CD4-positive, alpha-beta memory T cell (primary cell): ENCODE measurements at places on chromosomes 1 and 21. TPM values are rescaled to one million over a fixed set of nuclear protein-coding genes. Genes with fewer than 3 reads are reported as not detected.

TMEM200B gene
- not detected for total RNA-seq

GRCh38 chr1:37073854-37074379, 39.6 kb upstream of the GRIK3 start:
- no peak overlapping the region for H3K27ac ChIP-seq
- H3K4me1 ChIP-seq: no peaks in the 10 kb centered on the region
- DNase-seq: no peak
- no peaks in the 10 kb centered on the region for H3K27me3 ChIP-seq

GRCh38 chr1:196608390-196609369, at the start of gene KCNT2:
TSS of gene KCNT2 (minus strand) at chr1:196608440. CDS start at chr1:196608309, 131 bp downstream.
- H3K27ac ChIP-seq: no peak within 1 kb of the TSS
- H3K36me3 ChIP-seq: no peaks in the 10 kb centered on the region
- peak; percentile 39 for DNase-seq
- no peaks in the 10 kb centered on the region for H3K4me1 ChIP-seq
- no peak within 1 kb of the TSS for H3K4me3 ChIP-seq

GRCh38 chr1:155250246-155250632, 5.0 kb downstream of the ENTREP3 start:
- peaks cover 16% of the 10 kb centered on the region for H3K4me1 ChIP-seq
- no peak for DNase-seq
- no peaks in the 10 kb centered on the region for H3K36me3 ChIP-seq
- H3K27me3 ChIP-seq: no peaks in the 10 kb centered on the region

TRABD2B gene
- not detected for total RNA-seq

DNA sequence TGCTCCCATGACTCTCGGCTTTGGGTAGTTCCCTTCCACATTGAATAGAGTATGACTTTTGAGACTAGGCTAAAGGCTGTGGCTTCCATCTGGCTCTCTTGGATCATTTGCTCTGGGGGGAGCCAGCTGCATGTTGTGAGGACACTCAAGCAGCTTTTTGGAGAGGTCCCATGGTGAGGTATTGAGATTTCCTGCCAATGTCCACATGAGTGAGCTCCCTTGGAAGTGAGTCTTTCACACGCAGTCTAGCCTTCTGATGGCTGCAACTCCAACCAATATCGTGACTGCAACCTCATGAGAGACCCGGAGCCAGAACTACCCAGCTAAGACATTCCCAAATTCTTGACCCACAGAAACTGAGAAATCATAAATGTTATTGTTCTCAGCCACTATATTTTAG, 127.7 kb upstream of the KAZN start:
- H3K4me3 ChIP-seq: no peak overlapping the region
- no peaks in the 10 kb centered on the region for H3K36me3 ChIP-seq
- H3K27me3 ChIP-seq: no peaks in the 10 kb centered on the region

GRCh38 chr1:33258788-33259274, 2.5 kb downstream of the ZNF362 start:
- no peak overlapping the region for H3K27ac ChIP-seq
- peaks cover 35% of the 10 kb centered on the region for H3K4me1 ChIP-seq
- no peaks in the 10 kb centered on the region for H3K36me3 ChIP-seq
- no peak for DNase-seq
- H3K4me3 ChIP-seq: no peak overlapping the region
- no peaks in the 10 kb centered on the region for H3K27me3 ChIP-seq

DNA sequence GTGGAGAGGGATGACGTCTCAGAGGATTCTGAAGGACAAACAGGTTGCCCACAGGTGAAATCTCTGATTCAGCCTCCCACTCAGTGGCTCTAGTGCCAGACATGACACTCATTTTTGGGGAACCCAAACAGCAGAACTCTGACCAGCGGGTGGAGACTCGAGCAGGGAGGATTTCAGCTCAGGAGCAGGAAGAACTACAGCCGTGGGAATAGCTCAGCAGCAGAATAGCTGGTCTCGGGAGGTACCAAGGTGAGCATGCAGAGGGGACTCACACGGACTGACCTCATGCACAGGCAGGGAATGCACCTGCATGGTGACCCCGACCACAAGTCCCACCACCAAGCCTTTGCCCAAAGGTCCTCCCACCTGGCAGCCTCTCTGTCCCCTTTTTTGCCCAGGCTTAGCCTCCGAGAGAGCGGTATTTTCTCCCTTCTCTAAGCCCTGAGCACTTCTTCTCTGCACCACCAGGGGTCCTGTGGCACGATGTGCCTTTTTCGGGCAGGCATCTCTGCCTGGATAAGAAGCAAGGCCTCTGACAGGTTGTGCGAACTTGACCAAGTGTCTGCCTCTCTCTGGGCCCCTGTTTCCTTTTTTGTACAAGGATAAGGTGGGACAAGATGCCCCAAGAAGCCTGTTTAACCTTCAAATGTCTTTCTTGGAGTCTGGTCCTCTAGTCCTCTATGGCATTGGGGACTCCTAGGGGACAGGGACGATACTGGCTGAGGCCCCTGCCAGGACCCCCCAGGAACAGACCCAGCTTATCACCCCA, 8.8 kb upstream of the FGR start:
- no peak overlapping the region for H3K27ac ChIP-seq
- peak; percentile 68 for DNase-seq
- peaks cover 12% of the 10 kb centered on the region for H3K4me1 ChIP-seq
- H3K27me3 ChIP-seq: no peaks in the 10 kb centered on the region

GRCh38 chr1:161162806-161163205, 3.4 kb upstream of the PPOX start:
- H3K27me3 ChIP-seq: no peaks in the 10 kb centered on the region
- no peak overlapping the region for H3K4me3 ChIP-seq
- peaks cover 55% of the 10 kb centered on the region for H3K4me1 ChIP-seq
- no peak overlapping the region for H3K27ac ChIP-seq

- no peaks in the 10 kb centered on the region for H3K36me3 ChIP-seq
- H3K4me1 ChIP-seq: peaks cover 56% of the 10 kb centered on the region
- peak overlapping the region; percentile 43 for H3K4me3 ChIP-seq
- DNase-seq: no peak
These were observed 569 bp upstream of the CAPN2 start for GRCh38 chr1:223711747-223712193.

DNA sequence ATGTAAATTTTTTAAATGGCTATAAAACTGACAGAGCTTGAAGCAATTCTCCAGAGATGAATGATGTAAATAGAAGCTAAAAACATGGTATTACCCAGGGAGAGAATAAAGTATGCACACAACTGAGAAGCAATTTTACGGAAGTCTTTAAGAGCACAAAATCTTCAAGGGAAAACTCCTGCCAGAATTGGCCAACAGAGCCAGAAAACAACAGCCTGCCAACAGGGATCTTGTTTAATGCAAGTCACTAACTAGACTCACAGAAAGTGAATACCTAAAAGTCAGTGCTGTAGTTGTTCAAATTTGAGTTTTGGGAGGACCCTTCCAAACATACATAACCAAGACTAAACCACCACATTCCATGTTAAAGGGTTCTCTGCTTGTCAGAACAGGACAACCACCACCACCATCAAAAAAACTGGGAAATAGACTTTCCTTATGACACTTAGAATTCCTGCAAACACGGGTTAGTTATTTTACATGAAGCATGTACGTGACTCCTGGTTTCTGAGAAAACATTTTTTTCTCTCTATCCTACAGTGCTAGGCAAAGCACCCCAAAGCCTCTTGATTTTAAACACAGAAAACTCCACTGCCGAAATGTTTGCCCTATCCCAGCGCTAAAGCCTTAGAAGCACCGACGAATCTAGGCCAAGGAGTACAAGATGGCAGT, 1.6 kb downstream of the EPS15 start:
- peaks cover 72% of the 10 kb centered on the region for H3K4me1 ChIP-seq
- H3K36me3 ChIP-seq: no peaks in the 10 kb centered on the region
- DNase-seq: no peak
- no peaks in the 10 kb centered on the region for H3K27me3 ChIP-seq
- H3K4me3 ChIP-seq: peak overlapping the region; percentile 93
- H3K27ac ChIP-seq: peak overlapping the region; percentile 69

DNA sequence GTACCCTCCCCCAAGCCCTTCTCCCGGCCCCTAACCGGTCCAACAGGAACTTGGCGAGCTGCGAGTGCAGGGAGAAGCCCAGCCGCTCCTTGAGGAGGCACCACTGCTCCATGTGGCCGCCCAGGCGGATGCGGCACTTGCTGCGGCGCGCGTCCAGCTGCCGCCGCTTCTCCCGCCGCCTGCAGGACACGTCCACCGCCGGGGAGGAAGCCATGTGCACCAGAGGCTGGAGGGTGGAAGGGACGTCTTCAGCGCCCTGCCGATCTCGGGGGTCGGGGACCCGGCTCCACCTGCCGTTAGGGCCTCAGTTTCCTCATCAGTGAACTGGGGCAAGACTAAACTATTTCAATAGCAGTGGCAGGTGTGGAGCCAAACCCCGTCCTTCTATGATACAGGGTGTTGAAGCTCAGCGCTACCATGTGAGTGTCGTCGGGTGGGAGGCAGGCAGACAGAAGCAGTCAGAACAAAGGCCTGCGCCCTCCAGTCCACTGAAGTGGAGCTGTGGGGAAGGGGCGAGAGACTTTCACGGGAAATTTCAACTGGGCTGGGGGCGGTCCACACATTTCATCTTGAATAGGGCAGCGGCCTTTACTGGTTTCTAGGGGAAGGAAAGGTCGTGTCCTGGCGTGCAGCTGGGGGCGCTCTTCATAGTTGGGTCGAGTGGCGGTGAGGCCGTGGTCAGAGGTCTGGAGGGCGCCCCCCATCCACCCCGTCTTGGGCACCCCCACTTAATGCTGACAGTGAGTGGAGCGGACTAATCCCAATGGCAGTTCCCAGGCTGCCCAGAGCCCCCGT, 592 bp downstream of the ZNF692 start:
- peak overlapping the region; percentile 66 for H3K4me3 ChIP-seq
- H3K36me3 ChIP-seq: no peaks in the 10 kb centered on the region
- peak overlapping the region; percentile 58 for H3K27ac ChIP-seq
- H3K4me1 ChIP-seq: peaks cover 59% of the 10 kb centered on the region

DNA sequence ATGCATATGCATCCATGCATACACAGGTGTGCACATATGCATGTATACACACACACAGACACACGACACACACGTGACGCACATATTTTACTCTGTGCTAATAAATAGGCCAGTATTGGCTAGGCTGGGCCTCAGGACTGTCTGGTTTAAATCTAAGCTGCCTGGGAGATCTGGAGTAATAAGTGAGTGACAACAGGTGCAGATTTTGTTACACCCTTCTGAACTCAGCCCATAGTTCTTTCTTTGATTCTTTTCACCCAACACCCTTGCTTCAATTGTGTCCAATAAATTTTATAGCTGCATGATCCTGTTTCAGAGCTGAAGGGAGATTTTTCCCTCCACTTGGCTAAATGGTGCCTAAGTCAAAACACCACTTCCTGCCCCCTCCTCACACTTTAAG, 132.8 kb downstream of the FGGY start:
- no peak overlapping the region for H3K27ac ChIP-seq
- H3K27me3 ChIP-seq: no peaks in the 10 kb centered on the region
- H3K4me3 ChIP-seq: no peak overlapping the region
- no peaks in the 10 kb centered on the region for H3K36me3 ChIP-seq
- H3K4me1 ChIP-seq: no peaks in the 10 kb centered on the region

SLC5A3 gene
- total RNA-seq: 32.8 TPM

UBXN10 gene
- 0.06 TPM for total RNA-seq

HFM1 gene
- not detected for total RNA-seq

DNA sequence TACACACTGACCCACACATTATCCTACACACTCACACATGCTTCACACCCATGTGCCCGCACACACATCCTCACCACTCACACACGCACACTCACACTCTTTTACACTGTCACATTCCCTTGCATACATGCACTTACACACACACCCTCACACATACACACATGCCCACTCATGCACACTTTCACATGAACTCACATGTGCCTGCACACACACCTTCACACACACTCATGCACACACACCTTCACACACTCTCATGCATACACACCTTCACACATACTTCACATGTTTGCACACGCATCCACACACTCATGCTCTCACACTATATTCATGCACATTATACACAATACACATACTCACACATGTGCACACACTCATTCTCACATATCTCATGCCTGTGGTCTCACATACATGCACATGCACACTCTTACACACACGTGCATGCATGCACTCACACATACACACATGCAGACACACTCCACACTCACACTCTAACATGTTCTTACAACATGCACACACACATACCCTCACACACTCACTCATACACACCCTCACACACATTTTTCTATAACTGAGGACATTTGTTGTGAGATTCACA, 42.3 kb downstream of the RXRG start:
- peaks cover 5% of the 10 kb centered on the region for H3K4me1 ChIP-seq
- H3K36me3 ChIP-seq: no peaks in the 10 kb centered on the region
- no peak for DNase-seq
- H3K27me3 ChIP-seq: no peaks in the 10 kb centered on the region
- H3K27ac ChIP-seq: no peak overlapping the region

GRCh38 chr21:21046063-21046462, 47.9 kb downstream of the NCAM2 start:
- H3K4me1 ChIP-seq: no peaks in the 10 kb centered on the region
- H3K36me3 ChIP-seq: no peaks in the 10 kb centered on the region
- H3K4me3 ChIP-seq: no peak overlapping the region
- H3K27me3 ChIP-seq: no peaks in the 10 kb centered on the region
- DNase-seq: no peak

DNA sequence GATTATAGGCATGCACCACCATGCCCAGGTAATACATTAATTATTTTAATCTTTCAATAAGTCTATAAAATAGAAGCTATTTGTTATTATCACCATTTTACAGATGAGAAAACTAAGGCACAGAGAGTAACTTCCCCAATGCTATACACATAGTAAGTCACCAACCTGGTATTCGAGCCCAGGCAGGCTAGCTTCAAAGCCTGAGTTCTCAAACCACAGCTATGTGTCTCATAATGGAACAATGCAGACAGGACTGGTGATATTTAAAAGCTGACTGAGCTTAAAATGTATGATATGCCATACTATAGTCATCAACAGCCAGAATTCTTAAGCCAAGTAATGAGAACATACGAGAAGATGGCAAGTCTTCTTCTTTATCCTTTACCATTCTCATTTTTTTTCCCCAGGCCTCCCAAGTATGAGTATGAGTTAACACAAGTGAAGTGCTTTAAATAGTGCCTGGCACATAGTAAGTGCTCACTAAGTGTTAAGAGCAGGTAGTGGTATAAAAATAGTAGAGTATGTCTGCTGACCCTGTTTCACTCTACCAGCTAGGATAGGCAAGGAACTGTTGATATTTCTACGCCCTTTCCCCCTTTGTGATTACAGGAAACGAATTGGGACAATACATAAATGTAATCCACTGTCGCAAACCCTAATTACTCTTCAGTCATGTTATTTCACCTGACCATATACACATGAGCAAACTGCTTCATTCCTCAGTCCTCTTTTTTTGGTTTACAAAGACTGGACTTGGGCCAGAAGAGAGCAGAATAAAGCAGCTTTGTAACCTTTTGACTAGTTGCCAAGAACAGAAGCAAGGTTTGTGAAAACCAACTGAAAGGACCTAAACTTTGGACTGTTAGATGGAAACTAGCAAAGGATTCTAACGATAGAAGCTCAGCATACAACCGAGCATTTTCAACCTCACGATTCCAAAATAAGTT, 9.5 kb downstream of the EYA3 start:
- no peaks in the 10 kb centered on the region for H3K27me3 ChIP-seq
- no peak overlapping the region for H3K27ac ChIP-seq
- H3K4me3 ChIP-seq: no peak overlapping the region
- peaks cover 5% of the 10 kb centered on the region for H3K36me3 ChIP-seq

FCRL2 gene
- not detected for total RNA-seq
